Amniotic stem cell (primary cell): ENCODE measurements at places on chromosomes 3 and 15.
A peak's percentile ranks its signal among the peaks of the same experiment; 100 is the strongest.

- DNase-seq: peak; percentile 18
These were observed 9.4 kb downstream of the NAA50 start for GRCh38 chr3:113736548-113737089.

GRCh38 chr3:176970770-176971169 is 226.5 kb downstream of the TBL1XR1 start:
- DNase-seq: no peak

DNA sequence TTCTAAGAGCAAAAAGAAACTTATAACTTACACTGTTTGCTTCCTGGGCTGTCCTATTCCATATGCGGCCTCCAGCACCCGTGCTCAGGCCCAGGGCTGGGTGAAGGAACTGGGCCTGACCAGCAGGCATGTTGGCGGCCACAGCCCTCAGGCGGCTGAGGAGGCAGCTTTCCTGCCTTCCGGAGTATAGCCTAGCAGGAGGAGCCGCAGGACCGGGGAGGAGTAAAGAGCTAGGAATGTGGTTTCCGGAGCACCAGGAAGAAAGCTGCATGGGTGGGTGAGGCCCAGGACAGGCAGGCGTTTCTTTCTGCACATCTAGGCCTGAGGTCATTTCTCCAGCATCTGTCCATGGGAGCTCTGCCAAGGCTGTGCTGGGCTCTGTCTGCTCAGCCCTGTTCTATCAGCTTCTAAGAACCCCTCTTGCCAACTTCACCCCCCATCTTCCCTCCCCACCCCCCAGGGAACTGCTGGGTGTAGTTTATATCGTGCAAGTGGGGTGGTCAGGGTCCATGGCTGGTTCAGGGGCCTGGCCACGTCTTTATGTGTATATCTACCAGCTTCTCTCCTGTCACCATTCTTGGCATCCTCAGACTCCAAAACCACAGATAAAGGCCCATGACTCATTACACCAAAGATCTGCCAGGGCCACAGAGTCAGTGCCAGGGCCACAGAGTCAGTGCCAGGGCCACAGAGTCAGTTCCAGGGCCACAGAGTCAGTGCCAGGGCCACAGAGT is 7.8 kb upstream of the KIF7 start:
- DNase-seq: peak; percentile 69

- no peak for DNase-seq
These were observed 49.7 kb upstream of the ACP3 start for GRCh38 chr3:132267391-132267993.

DNA sequence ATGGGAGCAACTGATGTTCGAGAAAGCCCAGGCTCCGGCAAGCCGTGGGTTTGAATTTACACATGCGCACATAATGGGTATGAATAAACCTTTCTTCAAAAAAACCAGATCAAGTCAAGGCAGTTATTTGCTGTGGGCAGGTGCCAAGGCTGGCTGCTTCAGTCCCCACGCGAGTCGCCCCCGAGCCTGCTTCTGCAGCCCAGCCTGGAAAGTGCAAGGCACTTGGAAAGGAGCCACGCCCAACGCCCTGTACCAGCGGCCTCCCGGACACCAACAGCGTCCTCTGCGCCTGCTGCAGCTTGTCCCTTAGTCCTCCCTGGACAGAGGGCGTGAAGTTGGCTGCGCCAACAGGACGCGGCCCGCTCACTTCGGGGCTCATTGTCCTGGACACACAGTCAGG is 68.9 kb downstream of the KLF15 start:
- DNase-seq: no peak

GRCh38 chr3:108453565-108453964 is 56.8 kb downstream of the MYH15 start:
- DNase-seq: no peak

DNA sequence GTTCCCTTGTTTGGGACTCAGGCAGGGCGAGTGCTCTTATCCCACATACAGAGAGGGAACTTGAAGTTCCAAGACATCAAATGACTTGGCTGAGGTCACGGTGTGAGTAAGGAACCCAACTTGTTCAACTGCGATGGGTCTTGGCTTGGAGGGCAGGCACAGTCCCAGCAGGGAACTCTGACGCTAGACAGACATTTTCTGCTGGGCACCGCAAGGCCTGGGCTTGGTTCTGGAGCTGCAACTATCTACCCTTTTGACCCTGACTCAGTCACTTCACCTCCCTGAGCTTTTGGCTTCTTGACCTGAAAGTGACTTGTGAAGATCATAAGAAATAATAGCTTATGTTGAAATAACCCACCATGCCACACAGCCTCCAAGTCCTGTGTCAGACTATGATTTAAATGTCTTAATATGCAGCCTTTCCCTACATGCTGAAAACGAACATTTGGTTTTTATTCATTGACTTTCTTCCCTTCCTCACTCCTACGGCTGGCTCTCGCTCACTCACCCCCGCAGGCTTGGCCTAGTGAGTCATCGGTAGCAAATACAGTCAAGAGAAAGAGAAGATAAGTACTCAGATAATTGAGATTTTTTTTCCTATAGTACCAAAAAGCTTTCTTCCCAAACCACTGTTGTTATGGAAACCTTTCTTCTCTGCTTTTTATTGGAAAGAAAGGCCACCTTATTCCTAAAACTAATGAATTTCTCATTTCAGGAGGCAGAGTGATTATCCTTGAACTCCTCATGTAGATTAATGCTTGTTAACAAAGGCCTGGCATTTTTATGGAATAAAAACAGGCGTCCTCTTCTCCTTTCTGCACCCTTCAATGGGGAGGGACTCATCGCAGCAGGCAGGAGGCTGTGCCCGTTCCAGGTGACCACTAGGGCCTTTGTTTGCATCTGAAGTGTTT is 178.4 kb downstream of the ATP10A start:
- DNase-seq: peak; percentile 57

DNA sequence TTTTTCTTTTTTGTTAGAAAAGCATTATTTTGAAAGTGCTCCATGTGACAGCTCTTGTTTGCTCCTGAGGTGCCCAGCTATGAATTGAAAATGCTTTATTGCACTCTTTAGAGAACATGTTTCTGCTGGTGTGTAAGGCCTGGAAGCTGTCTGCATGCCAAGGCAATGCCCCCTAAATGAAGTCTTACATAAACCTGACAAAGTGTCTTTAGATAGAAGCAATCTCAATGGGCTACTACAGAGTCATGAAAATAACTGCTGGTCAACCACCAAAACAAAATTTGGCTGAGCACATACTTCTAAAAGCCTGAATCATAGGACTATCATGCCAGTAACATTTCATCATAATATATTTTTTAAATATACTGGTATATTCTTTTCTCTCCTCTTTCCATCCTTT is 178.7 kb downstream of the THRB start:
- DNase-seq: no peak

- DNase-seq: no peak
These were observed 15.5 kb upstream of the SCAANT1 start for GRCh38 chr3:63927422-63928280.

DNA sequence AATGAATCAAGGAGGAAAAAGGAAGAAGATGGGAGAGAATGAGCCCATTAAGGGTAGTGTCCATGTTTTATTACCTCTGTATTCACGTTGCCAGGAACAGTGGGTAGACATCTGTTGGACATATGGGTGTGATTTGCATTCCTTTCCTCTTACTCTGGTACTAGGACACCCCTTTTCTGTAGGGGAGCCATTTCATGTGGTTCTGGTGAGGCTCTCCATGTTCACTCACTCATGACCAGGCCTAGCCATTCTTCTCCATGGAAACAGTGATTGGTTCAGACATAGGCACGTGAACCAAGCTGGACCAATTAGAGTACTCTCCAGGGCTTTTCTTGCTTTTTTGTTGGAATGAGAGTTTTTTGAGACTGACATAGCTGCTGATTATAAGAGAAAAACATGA is 39.6 kb upstream of the PDCD6IP start:
- no peak for DNase-seq

DNA sequence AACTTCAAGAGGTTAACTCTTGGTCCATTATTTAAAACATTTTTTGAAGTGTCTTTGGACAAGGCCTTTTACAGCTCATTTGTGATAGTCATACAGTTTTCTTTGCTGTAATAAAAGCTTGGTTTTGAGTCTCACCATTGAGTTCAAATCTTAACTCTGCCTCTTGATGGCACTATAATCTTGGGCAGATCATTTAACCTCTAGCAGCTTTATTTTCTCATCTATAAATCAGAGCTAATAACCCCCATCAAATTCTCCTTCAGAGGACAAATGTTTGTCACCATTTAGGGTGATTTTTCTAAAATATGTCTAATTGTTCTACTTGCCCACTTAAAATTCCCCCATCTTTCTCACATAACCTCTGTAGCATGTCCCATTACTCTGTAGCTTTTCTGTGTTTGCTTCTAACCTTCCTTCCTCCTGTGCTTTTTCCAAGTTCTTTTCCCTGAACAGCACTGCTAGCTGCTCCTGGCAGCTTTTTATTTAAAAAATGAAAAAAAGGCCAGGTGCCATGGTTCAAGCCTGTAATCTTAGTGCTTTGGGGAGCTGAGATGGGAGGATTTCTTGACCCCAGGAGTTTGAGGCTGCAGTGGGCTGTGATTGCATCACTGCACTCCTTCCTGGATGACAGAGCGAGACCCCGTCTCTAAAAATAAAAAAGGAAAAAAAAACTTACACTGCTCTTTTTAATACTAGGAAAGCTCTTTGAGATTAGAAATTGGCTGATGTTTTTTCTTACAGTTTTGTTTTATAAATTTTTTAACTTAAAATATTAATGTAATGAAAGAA is 28.5 kb downstream of the UBE2E1 start:
- no peak for DNase-seq

GRCh38 chr3:169634618-169635236 is 28.8 kb downstream of the MECOM start:
- DNase-seq: no peak

- no peak for DNase-seq
These were observed 259.9 kb downstream of the PLCL2 start for GRCh38 chr3:17144665-17144993.

GRCh38 chr3:67109651-67110204 is 111.6 kb downstream of the KBTBD8 start:
- DNase-seq: peak; percentile 66

DNA sequence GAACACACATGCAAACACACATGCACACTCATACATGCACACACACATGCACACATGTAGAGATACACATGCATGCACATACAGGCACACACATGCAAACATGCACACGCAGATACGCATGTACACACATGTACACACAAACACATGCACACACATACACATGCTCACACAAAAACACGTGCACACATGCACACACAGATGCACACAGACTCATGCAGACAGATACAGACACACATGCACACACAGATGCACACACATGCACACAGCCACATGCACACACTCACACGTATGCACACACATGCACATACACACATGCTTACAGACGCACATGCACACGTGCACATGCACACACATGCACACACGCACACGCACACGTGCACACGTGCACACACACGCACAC is 37.3 kb upstream of the ALG1L2 start:
- DNase-seq: no peak

- DNase-seq: no peak
These were observed 8.4 kb downstream of the ABHD2 start for GRCh38 chr15:89096664-89097063.

DNA sequence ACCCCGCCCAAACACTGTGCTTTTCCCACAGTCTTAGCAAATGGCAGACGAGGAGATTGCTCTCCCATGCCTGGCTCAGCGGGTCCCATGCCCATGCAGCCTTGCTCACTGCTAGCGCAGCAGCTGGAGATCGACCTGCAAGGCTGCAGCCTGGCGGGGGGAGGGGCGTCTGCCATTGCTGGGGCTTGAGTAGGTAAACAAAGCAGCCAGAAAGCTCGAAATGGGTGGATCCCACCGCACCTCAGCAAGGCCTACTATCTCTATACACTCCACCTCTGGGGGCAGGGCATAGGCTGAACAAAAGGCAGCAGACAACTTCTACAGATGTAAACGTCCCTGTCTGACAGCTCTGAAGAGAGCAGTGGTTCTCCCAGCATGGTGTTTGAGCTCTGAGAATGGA is 27.2 kb upstream of the WDR5B start:
- no peak for DNase-seq
